ENCODE measurements at places on chromosomes 13 and 19.

DNA sequence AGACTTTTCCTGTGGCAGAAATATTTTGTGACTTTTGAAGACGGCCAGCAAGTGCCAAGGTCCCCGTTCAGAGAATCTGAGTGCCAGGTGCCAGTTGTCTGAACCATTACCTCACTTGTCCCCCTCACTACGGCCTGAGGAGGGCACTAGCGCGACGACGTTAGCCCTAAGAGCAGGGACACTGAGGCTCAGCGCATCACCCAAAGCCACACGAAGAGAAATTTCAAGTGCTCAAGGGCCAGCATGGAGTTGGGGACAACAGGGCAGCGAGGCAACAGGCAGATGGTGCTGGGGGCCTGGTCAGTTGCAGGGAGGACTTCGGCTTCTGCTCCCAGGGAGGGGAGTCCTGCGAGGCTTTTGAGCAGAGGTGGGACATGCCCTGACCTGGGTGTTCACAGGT is 9.5 kb upstream of the TYK2 start:
- DNase-seq, result no peak

- no peak for DNase-seq
Measured at GRCh38 chr13:110702591-110703526, 3.1 kb downstream of the CARS2 start.

DNA sequence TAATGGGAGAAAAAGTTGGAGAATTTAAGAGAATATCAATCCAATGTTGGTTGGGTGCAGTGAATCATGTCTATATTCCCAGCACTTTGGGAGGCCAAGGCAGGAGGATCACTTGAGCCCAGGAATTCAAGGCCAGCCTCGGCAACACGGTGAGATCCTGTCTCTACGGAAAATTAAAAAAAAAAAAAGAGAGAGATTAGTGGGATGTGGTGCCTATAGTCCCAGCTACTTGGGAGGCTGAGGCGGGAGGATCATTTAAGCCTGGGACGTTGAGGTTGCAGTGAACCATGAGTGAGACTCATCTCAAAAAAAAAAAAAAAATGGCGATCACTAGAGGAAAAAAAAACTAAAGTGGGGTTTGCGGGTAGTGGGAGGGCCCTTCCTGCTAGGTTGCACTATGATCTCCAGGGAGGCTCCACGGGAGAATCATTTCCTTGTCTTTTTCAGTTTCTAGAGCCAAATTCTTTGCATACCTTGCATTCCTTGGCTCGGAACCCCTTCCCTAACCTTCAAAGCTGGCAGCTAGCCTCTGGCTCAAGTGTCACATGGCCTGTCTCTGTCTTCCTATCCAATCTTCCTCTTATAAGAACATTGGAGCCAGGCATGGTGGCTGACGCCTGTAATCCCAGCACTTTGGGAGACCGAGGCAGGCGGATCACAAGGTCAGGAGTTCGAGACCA is 5.8 kb upstream of the ERCC2 start:
- no peak for DNase-seq

DNA sequence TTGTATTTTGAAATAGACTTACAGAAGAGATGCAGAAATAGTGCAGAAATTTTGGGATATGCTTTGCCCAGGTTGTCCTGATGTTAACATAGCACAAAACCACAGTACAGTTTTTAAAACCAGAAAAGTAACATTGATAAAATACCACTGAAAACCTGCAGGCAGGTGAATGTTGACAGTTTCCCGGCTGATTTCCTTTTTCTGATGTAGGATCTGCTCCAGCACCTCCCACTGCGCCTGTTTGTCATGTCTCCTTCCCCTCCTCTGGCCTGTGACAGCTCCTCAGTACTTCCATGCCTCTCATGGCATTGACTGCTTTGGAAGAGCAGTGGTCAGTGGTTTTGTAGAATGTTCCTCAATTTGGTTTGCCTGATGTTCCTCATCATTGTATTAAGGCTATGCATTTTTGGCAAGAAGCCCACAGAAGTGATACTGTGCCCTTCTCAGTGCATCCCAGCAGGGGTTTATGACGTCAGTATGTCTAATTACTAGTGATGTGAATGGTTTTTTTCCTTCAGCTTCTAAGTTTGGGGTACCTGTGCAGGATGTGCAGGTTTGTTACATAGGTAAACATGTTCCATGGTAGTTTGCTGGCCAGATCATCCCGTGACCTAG is 31.0 kb downstream of the TDRD12 start:
- DNase-seq, result no peak

- no peak for DNase-seq
Measured at GRCh38 chr19:4647676-4648644, 8.6 kb downstream of the TNFAIP8L1 start.

- no peak for DNase-seq
Measured at GRCh38 chr19:18833849-18834643, 2.3 kb downstream of the UPF1 start.

DNA sequence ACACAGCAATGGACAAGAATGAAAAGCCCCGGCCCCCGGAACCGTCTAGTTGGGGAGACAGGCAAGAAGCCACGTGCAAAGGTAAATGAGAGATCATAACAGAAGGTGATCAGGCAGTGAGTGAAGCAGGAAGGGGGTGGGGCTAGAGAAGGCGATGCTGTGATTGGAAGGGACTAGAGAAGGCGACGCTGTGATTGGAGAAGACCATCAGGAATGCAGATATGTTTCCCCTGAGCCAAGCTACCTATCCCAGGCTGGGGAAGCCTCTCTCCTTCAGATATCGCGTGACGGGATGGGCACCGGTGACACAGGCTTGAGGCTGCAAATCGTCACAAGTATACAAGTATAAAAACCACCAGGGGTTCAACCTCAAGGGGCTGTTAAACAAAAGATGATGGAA is 21.8 kb downstream of the DCAF15 start:
- peak; percentile 62 for DNase-seq

DNA sequence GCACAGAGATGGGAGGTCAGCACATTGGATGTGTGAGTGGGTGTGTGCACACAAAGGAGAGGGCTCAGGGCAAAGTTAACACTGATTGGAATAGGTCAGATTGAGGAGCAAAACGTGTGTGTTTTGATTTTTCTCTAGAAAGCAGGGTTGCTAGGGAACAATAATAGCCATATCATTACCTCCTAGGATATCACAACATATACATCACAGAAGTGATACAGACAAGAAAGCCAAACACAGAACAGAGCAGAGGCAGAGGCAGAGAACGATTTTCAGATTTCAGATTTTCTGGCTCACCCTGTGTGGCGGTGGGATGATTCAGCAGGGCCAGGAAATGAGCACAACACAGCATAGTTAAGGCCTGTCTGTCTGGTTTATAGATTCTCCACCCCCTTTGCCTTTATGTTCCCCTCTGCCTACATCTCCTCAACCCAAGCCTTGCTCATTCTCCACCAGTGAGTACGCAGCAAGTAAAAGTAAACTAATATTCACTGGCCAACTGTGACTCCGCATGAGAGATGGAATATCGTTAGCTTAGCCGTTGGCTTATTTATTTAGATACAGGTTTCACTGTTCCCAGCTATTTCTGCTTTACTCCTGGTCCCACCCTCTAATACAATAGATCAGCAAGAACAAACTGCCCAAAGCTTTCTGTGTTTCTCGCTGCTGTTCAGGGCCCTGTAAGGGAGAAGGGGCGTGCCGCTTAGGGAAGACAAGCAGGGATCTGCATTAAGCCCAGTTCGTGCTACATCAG is 182.7 kb upstream of the TSC22D1 start:
- DNase-seq, result no peak

DNA sequence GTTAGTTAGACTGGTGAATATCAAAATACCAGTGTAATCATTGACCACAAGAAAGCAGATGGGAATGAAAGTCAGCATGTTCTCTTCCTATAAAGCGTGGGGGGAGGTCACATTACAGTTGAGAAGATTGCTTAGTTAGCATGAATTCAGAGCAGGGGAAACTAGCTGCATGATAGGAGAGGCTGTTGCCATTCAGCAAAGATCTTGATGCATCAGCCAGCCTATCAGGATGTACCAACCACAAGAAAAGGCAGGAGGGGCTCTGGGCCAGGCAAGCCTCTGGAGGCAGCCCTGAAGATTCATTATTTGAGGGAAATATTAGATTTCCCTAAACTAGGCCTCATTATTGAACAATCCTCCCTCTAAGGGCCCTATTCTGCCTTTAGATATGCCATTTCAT is 5.0 kb upstream of the MTMR6 start:
- DNase-seq, result no peak

DNA sequence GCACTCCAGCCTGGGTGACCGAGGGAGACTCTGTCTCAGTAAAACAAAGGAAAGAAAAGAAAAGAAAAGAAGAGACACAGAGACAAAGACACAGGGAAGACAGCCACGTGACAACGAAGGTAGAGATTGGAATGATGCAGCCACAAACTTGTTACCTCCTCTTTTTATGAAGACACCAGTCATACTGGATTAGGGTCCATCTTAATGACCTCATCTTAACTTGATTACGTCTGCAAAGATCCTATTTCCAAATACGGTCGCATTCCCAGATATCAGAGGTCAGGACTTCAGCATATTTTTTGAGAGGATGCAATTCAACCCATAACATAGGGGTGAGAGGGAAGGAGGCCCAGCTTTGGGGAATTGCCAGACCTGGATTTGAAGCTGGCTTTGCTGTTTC is 4.1 kb downstream of the ZNRF4 start:
- no peak for DNase-seq

DNA sequence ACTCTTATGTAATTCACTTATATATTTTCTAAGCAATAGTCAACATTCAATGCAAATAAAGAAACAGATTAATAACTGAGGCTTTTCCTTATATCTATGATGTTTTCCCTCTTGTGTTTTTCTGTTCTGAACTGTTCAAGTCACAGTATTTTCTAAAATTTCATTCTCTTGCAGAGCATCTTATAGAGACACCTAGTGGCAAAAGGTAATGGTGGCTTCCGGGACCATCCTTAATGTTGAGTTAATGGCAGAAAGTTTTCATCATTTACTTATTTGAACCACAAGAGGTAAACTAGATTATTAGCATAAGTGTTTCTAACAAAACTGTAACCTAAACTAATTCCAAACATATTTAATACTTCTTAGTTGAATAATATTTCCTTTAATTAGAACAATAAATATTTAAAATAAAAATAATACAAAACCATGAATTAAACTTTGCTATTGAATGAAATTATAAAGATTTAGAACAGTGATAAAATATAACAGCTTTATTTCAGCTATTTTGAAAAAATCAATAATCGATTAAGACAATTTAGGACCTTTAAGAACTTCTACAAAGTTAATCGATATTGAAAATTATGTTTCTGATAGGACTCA is 1.7 kb upstream of the SLITRK5 start:
- no peak for DNase-seq

GRCh38 chr13:29279356-29280254 is 315.9 kb downstream of the SLC7A1 start:
- no peak for DNase-seq

DNA sequence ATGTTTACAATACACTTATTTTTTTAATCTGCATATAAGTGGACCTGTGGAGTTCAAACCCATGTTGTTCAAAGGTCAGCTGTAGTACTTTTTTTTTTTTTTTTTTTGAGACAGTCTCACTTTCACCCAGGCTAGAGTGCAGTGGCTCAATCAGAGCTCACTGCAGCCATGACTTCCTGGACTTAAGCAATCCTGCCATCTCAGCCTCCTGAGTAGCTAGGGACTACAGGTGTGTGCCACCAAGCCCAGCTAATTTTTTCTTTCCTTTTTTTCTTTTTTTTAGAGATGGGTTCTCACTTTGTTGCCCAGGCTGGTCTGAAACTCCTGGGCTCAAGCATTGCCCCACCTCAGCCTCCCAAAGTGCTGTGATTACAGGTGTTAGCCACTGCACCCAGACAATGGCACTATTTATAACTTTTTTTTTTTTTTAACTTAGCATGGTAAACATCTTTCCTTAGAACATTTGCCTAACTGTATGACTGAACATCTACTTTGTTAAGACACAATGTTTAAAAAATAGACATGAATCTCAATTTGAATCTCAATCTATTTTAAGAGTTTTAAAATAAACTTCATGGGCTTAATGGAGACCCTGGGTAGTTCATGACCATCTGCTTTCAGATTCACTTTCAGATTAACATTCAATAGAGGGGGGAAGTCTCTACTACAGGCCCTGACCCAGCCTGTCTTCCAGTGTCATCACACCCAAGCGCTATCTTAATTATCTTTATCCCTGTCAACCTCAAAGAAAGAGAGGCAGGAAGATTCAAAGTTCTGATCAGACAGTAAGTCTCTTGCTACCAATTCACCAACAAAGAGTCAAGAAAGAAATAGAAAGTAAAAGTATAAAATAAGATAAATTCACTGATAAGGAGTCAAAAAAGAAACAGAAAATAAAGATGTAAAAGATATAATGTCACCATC is 97.7 kb upstream of the DOCK9 start:
- DNase-seq, result no peak

DNA sequence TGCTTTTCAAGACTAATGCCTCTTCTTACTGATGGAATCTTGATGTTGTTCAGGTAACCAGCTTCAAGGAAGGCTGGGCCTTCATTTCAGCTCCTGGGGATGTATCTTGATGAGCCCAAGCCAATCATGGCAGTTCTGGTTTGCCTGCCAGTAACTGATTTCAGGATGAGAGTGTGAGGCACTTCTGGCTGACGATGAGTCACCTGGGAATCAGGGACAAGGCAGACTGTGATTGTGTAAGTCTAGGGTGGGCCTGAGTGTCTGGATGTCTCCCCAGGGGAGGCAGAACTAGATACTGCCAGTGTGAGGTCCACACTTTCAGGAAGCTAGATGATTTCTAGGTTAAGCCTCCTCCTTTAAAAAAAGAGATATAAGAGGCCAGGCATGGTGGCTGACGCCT is 77.3 kb upstream of the KL start:
- no peak for DNase-seq

- DNase-seq, result no peak
Measured at GRCh38 chr13:93305886-93306285, 79.3 kb downstream of the GPC6 start.

DNA sequence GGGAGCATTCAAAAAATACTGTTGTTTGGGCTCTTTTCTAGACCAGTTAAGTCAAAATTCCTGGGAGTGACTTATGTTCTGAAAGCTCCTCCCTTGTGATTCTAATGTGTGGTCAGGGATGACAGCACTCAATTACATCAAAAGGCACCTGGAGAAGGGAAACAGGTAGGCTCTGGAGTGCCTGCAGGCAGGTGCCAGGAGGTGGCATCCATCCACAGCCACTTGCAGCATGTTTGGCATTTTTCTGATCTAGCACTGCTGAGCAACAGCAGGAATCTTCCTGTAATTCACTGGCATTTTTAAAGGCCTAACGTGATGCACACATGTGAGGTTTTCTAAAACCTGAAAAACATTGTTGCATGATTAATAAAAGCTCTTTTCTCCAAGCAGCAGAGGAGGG is 94.6 kb downstream of the CCNA1 start:
- no peak for DNase-seq

- DNase-seq, result no peak
Measured at GRCh38 chr19:54493967-54494585, 8.6 kb upstream of the LAIR2 start.

DNA sequence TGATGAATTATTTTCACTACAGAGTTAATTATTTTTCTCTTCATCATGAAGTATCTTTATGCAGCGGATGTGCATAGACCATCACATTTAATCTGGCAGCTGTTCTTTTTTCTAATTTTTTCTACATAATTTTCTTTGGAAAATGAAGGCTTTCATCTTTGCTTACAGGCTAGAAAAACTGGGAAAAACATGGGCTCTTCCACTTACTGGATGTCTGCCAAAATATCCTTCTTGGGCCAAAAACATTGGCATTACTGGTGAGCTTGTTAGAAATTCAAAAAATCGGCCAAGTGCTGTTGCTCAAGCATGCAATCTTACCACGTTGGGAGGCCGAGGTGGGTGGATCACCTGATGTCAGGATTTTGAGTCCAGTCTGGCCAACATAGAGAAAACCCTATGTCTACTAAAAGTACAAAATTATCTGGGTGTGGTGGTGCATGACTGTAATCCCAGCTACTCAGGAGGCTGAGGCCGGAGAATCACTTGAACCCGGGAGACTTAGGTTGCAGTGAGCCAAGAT is 176.8 kb downstream of the ZNF737 start:
- DNase-seq, result no peak
